ENCODE measurements at places on chromosomes 3 and 15.

DNA sequence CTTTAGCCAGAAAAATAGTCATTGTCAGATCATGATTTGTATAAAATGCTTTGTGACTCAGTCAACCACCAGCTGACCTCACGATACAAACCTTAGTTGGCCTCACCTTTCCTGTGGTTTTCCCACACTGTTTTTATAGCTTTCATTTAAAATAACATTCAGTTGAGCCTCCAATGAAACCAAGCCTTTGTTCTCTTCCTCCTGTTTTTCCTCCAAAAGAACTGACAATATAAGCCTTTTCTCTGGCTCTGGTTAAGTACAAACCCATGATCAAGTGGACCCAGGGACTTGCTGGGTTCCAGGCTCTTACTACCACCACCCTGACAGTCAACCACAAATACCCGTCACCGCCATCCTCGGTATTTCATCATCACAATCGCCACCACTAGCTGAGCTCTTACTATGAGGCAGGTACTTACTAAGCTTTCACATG is 81.7 kb downstream of the TAMM41 start:
- no peak for DNase-seq

GRCh38 chr3:20236603-20237002 is 50.6 kb upstream of the SGO1 start:
- no peak for DNase-seq

DNA sequence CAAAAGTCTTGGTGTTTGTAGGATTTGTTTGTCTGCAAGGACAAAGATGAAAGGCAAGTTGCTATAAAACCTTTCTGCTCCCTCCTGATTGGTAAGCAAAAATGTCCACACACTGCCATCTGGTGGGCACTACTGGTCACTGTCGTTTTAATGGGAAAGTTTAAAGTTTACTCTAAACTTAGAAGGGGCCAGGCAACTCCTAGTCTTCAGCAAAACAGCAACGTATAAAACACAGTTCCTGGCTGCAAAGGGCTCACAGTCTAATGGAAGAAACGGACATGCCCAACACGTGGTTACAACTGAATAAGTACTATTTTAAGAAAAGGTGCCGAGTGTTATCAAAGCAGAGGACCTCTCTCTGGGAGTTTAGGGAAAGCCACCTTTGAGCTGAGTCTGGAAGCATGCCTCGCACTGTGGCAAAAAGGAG is 23.7 kb upstream of the TPRG1 start:
- DNase-seq: peak; percentile 22

GRCh38 chr3:131007256-131007655 is 19.4 kb downstream of the ASTE1 start:
- DNase-seq: no peak

GRCh38 chr3:30934208-30934550 is 39.7 kb upstream of the GADL1 start:
- no peak for DNase-seq

- DNase-seq: no peak
Observed at GRCh38 chr15:89787944-89788343, 11.8 kb downstream of the MESP2 start.

DNA sequence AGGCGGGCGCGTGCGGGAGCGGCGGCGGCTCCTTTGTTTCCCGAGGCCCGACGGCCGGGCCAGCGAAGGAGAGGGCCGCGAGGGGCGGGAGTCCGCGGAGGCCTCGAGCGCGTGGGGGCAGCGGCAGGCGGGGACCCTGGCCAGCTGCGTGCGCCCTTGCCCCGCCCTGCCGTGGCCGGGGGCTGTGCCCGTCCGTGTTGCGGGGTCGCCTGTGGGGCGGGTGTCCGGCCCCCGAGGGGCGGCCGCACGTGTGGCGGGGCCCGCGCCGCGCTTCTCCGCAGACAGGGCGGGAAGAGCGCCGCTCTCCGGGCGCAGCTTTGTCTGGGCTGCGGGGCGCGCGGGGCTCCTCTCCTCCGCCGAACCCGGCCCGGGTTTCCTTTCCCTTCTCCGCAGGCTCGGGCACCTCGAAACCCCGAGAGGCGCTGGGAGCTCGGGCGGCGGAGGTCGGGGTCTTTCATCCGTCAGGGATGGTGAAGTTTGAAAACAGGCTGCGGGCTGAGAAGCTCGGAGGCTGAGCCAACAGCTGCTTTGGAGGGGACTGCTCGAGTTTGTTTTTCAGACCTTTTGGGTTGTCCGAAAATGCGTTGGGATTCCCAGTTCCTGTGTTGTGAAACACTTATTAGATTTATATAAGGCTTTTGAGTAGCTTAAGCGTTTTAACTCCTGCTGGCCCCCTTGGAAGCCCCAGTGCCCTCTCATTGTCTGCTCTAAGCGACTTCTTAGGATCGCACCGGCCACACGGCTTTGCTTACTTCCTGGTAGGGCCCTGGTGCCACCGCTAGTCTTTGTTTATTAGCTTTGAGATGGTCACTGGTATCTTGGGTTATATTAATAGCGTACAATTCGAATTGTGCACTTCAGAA is 817 bp downstream of the USP3 start:
- DNase-seq: no peak

DNA sequence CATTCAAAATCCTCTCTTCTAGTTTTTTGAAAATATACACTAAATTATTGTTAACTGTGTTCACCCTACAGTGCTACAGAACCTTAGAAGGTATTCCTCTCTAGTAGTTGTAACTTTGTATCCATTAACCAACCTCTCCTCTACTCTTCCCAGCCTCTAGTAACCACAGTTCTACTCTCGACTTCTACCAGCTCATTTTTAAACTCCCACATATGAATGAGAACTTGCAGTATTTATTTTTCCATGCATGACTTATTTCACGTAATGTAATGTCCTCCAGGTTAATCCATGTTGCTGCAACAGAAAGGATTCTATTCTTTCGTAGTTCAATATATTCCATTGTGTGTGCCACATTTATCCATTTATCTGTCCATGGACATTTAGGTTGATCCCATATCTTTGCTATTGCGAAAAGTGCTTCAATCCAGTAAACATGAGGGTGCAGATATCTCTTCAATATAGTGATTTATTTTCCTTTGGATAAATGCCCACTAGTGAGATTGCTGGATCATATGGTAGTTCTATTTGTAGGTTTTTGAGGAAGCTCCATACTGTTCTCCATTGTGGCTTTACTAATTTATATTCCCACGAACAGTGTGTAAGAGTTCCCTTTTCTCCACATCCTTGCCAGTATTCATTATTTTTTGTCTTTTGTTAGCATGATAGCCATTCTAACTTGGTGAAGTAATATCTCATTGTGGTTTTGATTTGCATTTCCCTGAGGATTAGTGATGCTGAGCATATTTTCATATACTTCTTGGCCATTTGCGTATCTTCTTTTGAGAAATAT is 113.7 kb upstream of the SMAD3 start:
- DNase-seq: no peak

GRCh38 chr3:28191363-28191762 is 50.1 kb upstream of the CMC1 start:
- no peak for DNase-seq

GRCh38 chr3:143235614-143236204 is 116.1 kb downstream of the CHST2 start:
- no peak for DNase-seq

GRCh38 chr15:58539548-58539947 is 107.8 kb downstream of the LIPC start:
- no peak for DNase-seq

- DNase-seq: no peak
Observed at GRCh38 chr3:190644766-190645165, 130.9 kb downstream of the IL1RAP start.

DNA sequence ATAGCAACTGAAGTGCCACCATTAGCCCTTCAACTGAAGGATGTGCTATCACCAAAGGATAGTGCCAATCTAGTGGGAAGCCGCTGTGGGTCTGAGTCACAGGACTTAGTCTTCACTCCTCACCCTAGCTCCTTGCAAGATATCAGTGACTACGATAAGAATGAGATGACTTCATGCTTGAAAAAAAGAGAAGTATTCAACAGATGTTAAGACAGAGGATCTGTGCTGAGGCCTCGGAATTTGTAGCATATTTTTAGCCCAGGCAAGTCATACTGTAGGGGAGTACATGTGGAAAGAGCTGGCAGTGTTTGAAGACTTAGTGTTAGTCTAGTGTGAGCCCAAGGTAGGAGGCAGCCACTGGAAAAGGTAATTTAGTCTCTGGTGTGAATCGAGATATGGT is 270.7 kb upstream of the LRTM1 start:
- DNase-seq: no peak

DNA sequence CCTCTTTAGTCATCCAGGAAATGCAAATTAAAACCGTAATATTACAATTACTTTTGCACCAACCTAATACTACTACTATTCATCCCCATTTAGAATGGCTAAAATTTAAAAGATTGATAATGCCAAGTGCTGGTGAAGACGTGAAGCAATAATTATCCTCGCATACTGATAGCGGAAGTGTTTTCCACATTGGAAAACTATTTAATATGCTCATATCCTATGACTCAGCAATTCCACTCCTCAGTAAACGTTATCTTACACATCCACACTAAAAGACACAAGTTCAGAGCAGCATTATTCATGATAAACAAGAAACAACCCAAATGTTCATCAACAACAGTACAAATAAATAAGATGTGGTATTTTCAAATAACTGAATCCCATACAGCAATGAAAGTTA is 70.6 kb downstream of the VPS13C start:
- DNase-seq: no peak

GRCh38 chr3:155360281-155360680 is 66.8 kb upstream of the STRIT1 start:
- DNase-seq: no peak

- no peak for DNase-seq
Observed at GRCh38 chr3:184334470-184335158, 2.8 kb upstream of the FAM131A start.

DNA sequence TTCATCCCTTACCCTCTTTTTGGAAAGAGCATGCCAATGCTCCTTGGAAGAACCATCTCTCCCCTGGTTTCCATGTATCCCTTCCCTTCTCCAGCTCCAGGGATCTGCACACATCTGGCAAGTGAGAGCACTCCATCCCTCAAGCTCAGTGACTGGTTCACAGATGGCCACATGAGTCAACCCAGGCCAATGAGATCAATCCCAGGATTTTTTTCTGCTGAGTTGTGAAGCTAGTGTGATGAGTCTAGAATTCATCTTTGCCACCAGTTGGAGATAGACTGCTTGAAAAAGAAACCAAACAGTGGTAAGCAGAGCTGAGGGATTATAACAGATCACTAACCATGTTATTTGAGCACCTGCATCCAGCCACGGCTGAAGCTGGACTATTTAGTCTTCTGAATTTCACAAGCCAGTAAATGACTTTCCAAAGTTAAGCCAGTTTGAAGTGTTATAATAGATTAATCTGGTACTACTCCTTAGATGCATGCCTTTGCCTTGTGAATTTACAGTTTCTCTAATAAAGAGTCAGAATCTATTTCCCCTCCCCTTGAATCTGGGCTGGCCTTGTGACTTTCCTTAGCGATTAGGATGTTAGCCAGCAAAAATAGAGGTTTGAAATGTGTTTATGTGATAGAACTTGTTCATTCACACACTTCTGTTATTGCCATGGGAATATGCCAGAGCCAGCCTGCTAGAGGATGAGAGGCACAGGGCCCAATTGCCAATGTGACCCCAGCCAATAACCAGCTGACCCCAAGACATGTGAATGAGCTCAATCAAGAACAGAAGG is 159.8 kb downstream of the WNT5A start:
- DNase-seq: no peak

DNA sequence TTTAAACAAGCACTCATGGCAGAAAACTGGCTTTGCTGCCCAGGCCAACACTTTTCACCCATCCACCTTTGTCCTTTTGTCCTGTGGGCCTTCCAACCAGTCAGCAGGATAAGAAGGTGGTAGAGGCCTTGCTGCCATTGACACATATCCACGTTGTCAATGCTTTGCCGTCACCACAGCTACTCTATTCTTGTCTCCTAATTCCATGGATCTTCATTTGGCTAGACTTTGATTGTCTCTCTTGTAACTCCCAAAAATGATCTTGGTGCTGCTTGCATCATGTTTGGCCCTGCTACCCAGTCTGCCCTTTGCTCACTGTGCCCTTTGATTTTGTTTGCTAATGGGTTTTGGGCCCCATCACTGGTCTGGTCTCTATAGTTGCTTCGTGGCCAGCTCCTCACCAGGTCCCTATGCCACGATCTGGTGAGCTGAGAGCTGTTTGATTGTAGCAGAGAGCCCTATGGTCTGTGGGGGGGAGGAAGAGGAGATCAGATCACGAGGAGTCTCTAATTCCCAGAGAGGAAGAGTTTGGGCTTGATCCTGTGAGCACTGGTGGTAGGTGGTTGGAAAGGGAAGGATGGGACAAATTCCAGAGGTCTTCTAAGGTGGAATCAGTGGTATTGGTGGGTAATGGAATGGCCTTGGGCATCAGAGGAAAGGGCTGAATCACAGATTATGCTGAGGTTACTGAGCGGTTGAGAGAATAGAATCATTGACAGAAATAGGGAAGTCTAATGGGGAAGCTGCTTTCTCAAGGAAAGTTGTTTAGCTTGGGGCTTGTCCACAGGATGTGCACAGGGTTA is 40.3 kb downstream of the ABHD2 start:
- DNase-seq: no peak

GRCh38 chr3:143590660-143591059 is 257.6 kb downstream of the SLC9A9 start:
- no peak for DNase-seq

DNA sequence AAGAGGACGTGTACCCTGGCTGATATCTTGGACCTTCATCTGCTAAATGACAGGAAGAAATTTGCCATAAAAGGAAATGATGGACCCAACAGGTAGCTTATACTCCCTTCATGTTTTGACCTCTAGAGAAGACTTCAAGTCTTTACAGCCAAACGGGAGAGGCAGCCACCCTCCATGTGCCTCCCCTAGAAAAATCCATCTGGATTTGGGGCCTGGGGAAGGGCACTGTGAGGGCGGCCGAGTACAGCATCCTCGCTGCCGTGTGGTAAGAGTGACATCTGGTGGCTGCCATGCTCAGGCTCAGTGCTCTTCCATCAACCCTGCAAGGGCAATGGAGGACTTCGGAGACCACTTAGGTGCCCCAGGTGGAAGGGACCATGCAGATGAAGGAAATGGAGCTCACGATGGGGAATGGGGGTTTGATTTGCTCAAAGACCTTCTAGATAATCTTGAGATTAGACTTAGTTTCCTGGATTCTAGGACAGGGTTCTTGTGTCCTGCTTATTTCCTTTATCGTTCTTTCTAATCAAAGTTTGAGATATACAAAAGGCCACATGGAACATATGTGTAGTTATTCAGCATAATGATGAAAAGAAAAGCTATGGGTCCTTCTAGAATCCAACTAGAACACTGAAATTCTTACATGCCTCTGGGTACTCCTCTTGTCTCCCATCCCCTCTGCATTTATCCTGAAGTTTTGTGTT is 44.4 kb downstream of the AQP9 start:
- no peak for DNase-seq
